HFFc6 (cell line): ENCODE measurements at places on chromosomes 2 and 18.

DNA sequence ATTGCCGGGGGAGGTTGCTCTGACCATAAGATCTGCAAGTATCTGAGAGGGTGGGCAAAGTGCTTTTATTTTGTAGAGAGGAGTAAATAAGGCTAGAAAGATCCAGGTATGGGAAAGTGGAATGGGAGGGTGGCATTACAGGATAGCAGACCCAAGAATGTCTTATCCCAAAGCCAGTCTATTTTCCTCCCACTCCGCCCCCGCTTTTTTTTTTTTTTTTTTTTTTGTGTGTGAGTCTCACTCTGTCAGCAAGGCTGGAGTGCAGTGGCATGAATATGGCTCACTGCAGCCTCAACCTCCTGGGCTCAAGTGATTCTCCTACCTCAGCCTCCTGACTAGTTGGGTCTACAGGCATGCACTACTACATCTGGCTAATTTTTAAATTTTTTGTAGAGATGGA, 31.5 kb downstream of the ARID5A start:
- DNase-seq, result no peak
- no peak overlapping the region for H3K4me3 ChIP-seq
- H3K4me1 ChIP-seq, result no peaks in the 10 kb centered on the region
- H3K27ac ChIP-seq, result no peak overlapping the region
- peaks cover 12% of the 10 kb centered on the region for H3K27me3 ChIP-seq

- H3K27ac ChIP-seq, result no peak overlapping the region
- H3K4me1 ChIP-seq, result no peaks in the 10 kb centered on the region
- no peaks in the 10 kb centered on the region for H3K27me3 ChIP-seq
- H3K4me3 ChIP-seq, result no peak overlapping the region
- no peaks in the 10 kb centered on the region for H3K36me3 ChIP-seq
- no peak for DNase-seq
Observed at GRCh38 chr2:128282976-128283810, 35.5 kb downstream of the HS6ST1 start.

DNA sequence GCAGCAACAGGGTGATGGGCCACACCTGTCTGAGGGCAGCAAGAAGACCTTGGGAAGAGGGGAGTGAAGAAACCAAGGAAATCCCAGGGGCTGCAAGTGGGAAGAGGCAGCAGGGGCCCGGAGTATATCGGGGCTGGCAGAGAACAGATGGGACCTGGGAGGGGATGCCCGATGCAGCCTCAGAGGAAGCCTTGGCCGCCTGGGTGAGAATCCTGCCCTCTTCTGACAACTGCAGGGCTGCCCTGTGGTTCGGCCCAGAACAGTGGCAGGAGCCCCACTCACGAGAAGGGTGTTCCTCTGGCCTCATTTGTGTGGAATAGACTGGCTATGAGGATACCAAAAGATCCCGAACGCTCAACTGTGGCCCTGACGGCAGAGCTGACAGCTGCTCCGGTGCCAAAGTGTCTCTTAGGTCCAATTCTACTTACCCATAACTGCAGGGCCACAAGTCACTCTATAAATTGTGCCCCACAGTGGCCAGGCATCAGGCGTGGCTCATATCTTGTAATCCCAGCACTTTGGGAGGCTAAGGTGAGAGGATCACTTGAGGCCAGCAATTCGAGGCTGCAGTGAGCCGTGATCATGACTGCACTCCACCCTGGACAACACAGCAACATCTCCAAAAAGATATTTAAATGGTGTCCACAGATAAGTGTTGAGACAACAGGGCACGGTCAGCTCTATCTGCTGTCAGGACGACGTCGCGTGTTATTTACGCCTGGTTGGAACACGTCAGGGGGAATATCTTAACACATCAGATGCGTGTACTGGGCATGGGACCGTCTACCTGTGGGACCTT, 23.6 kb upstream of the ID2 start:
- H3K4me3 ChIP-seq, result no peak overlapping the region
- no peak for DNase-seq
- H3K27ac ChIP-seq, result no peak overlapping the region
- peaks cover 7% of the 10 kb centered on the region for H3K27me3 ChIP-seq
- H3K36me3 ChIP-seq, result 0 out of 2 replicates have a peak, but pooled peaks cover 4% of the 10 kb centered on the region
- H3K4me1 ChIP-seq, result peaks cover 45% of the 10 kb centered on the region

- H3K27me3 ChIP-seq, result peaks cover 7% of the 10 kb centered on the region; the same call in 1 of the 2 replicates
- H3K36me3 ChIP-seq, result no peaks in the 10 kb centered on the region
- DNase-seq, result no peak
- H3K4me1 ChIP-seq, result no peaks in the 10 kb centered on the region
- no peak overlapping the region for H3K27ac ChIP-seq
Observed at GRCh38 chr2:67727623-67728022, 330.5 kb downstream of the ETAA1 start.

DNA sequence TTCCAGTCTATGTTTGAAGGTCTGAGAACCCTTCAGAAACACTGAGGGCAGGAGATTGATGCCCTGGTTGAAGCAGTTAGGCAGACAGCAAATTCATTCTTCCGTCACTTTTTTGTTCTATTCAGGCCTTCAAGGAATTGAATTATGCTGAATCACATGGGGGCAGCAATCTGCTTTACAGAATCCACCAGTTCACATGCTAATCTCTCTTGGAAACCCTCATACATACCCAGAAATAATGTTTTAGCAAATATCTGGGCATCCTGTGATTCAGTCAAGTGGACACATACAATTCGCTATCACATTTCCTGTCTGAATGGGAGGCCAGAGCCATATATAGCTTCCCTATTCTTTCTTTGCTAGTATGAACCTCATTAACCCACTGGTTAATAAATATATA, 301.4 kb upstream of the CNTNAP5 start:
- H3K27ac ChIP-seq, result no peak overlapping the region
- H3K36me3 ChIP-seq, result no peaks in the 10 kb centered on the region; the same call in 1 of the 2 replicates
- no peaks in the 10 kb centered on the region for H3K4me1 ChIP-seq

DNA sequence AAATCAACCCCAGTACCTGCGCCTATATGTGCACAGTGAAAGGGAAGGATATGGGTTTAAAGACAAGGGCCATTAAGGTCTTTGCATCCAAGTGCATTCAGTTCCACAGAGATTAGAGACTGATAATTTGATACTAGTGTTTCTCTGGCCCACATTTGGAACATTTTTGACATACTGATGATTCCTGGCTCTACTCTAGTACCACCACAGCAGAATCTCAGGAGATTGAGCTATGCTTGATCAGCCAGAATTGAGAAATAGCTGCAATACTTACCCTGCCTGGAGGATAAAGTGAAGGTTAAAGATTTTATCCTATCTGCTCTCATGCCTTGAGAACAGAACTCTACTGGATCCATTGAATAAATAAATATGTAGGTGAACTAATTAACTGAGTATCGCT, 1267.8 kb downstream of the SUCLG1 start:
- H3K27ac ChIP-seq, result no peak overlapping the region
- H3K27me3 ChIP-seq, result no peaks in the 10 kb centered on the region

- H3K36me3 ChIP-seq, result peaks cover 71% of the 10 kb centered on the region
- H3K27me3 ChIP-seq, result peaks cover 5% of the 10 kb centered on the region
- H3K4me1 ChIP-seq, result peaks cover 48% of the 10 kb centered on the region
- peak; percentile 80 for DNase-seq
Observed at GRCh38 chr2:201363857-201364560, 6.9 kb upstream of the FLACC1 start.

- DNase-seq, result no peak
- H3K27ac ChIP-seq, result no peak overlapping the region
- no peaks in the 10 kb centered on the region for H3K4me1 ChIP-seq
- no peaks in the 10 kb centered on the region for H3K27me3 ChIP-seq
Observed at GRCh38 chr2:221791844-221792243, 219.7 kb upstream of the EPHA4 start.

DNA sequence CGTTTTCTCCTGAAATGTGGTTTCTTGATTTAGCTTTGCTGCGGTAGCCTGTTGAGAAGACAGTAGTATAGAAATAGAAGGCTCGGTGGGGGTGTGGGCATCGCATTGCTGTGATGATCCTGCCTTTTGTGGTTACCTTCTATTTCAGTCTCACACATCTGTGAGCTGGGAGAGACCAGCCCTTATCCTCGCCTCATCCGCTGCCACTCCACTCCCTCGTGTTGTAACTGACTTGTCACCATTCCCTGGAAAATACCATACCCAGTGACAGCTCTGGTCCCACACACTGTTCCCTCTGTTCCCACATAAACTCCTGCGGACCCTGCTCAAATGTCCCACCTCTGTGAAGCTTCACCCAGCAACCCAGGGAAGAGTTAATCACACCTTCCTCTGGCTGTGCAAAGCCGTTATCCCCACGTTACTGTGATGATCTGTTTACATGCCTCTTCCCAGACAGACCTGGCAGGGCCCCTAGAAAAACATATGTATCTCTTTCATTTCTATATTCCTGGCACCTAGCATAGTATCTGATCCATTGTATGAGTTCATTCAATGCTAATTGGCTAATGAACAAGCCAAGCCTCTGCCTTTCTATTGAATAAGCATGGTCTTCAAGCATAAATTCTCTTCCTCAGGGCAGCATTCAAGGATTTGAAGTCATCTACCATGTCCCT, 114.6 kb downstream of the MAPK4 start:
- H3K4me3 ChIP-seq, result no peak overlapping the region
- H3K27ac ChIP-seq, result no peak overlapping the region
- H3K27me3 ChIP-seq, result peaks cover 3% of the 10 kb centered on the region
- no peak for DNase-seq
- H3K4me1 ChIP-seq, result no peaks in the 10 kb centered on the region
